ENCODE measurements at places on chromosomes 1 and 21. TPM values are rescaled to one million over a fixed set of nuclear protein-coding genes. Genes with fewer than 3 reads are reported as not detected.

- no peak for DNase-seq
Measured at GRCh38 chr1:237736372-237737029, 154.2 kb downstream of the ZP4 start.

GRCh38 chr21:42019101-42019605 is 9.0 kb upstream of the ZBTB21 start:
- DNase-seq = no peak

Gene CD58
- 17.7 TPM for polyA plus RNA-seq

Gene RORC
- polyA plus RNA-seq = 0.83 TPM

DNA sequence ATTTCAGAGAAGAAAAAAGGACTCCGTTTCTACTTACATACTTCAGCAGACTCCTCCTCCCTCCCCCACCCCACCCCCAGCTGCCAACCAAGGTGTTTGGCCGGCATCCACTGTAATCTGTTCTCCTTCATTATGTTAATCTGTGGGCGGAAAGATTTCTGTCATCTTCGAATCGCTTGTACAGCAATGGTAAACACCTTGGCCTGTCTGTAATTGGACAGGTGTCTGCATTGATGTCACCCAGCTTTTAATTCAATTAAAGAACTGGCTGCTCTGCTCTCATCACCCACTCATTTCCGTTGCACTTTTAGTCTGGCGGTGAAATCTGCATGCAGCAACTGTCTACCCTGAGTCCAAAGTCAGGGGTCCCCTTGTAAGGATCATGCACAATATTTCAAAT is 368.6 kb downstream of the USH2A start:
- no peak for DNase-seq

- no peak for DNase-seq
Measured at GRCh38 chr1:24636661-24637357, 6.3 kb upstream of the SRRM1 start.

DNA sequence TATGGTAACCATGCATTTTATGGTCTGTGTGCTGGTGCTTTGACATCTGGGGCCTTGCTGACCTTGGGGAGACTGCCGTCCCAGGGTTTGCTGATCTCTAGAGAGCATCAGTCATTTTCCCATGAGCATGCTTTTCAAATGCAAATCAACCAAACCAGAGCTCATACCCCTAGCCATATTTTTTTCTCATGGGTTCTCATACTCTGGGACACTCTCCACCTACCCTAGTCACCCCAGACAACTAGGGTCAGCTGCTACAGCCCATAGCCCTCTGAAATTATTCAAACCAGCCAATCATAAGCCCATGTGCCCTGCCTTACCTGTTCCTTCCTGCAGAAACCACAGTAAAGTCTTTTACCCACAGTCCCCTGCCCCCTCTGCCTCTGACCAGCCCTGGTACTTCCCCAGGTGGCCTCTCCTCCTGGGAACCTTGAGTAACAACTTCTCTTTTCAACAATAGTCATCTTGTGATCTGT is 132.0 kb downstream of the MAP3K21 start:
- DNase-seq = no peak

- DNase-seq = no peak
Measured at GRCh38 chr21:39564200-39564599, 48.5 kb upstream of the B3GALT5 start.

GRCh38 chr1:57204091-57204490 is 219.8 kb downstream of the DAB1 start:
- no peak for DNase-seq

Gene OR6F1
- not detected for polyA plus RNA-seq

GRCh38 chr1:33488624-33489023 is 16.2 kb downstream of the ZSCAN20 start:
- DNase-seq = no peak

DNA sequence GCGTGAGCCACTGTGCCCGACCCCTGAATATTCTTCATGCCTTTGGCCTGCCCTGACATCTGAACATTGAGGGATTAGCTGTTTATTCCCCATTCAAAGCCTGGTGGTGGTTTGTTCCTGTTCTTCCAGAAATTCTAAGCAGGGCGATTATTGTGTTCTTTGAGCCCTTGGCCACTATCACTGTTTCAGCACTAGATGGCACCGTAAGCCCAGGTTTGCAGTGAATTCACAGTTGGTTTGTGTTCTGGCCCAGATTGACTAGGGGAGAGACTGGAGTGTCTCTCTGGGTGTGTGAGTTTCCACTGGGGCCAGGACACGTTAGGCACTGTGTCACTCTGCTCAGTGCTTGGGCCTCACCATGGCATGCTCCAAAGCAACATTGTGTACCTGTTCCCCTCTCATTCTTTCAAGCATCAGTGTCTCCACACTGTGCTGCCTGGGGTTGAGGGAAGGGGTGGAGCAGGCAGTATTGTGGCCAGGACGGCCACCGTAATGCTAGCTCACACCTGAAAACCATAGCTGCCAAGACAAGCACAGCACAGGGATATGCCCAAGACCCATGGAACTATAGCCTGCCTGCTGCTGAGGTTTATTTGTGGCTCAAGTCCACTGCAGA is 52.7 kb downstream of the PKN2 start:
- no peak for DNase-seq

GRCh38 chr21:34055615-34056014 is 17.8 kb upstream of the MRPS6 start:
- DNase-seq = no peak

GRCh38 chr1:4527819-4528218 is 126.6 kb upstream of the AJAP1 start:
- DNase-seq = no peak

- DNase-seq = no peak
Measured at GRCh38 chr1:174090471-174090870, 68.3 kb upstream of the RC3H1 start.

DNA sequence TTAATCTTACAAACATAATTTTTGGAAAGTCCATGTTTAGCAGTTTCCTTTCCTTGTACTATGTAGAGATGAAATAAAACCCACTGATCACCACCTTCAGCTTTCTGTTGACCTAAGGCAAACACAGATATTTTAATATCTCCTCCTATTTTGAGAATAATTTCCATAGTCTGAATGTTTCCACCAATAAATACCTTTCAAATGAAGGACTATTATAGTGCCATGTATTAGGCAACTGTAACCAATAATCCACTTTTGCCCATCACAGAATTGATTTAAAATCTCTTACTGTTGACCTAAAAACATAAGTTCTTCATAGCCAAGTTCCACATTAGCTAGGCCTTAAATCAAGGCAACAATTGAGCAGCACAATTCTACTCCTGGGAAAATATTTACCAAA is 1.8 kb downstream of the CDC42BPA start:
- DNase-seq = no peak

DNA sequence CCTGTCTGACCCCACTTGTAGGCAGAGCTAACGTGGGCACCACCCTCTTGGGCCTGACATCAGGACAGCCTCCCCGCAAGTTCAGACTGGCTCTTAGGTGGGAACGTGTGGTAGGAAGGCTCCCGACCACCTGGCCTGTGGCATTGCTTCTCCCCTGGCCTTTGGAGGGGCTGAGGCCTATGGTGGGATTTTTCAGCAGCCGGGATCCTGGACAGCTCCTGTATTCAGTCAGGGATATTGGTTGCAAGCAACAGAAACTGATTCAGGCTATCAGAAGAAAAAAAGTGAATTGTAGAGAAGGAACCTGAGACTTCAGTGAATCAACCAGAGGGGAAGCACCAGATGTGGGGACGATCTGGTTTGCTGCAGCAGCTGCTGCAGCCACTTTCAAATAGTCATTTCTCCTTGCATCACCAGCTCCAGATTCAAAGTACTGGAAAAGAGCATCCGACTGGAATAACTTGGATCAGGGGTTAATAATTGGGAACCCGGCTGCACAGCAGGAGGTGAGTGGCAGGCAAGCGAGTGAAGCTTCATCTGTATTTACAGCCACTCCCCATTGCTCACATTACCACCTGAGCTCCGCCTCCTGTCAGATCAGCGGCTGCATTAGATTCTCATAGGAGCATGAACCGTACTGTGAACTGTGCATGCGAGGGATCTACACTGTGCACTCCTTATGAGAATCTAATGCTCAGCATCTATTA is 5.9 kb downstream of the RNF186 start:
- no peak for DNase-seq

Gene BLACAT1
- 2.7 TPM for polyA plus RNA-seq

DNA sequence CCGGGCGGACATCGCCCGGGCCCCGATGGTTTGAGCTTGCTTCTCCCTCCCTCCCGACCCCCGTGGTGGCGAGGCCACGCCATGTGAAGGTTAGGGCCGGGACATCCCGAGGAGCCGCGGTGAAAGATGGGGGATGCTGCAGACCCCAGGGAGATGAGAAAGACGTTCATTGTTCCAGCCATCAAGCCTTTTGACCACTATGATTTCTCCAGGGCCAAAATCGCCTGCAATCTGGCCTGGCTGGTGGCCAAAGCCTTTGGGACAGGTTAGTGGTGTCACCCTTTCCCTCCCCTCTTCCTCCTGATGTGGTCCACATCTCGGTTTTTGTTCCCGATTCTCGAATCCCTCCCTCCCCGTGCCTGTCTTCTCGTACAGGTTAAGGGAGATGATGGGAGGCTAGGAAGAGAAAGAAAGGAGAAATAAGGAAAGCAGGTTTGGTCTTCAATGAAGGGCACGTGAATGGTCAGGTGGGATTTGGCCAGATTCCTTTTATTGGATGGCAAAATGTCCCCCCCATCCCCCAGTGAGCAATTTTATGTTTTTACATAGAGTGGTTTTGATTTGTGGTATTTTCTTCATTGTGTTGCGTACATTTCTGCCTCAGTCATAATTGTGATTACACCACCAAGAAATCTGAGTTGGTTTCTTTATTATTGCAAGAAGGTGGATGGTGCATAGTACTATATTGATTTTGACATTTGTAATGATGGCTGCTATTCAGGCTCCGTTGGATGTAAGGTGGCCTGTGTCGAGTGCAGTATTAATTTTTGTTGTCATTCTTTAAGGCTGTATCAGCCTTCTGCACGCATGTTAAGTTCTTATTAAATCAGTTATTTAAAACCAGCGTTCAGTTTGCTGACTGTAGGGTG is 1.2 kb downstream of the CAMSAP2 start:
- no peak for DNase-seq

GRCh38 chr1:115218699-115219098 is 119.3 kb downstream of the NGF start:
- no peak for DNase-seq

DNA sequence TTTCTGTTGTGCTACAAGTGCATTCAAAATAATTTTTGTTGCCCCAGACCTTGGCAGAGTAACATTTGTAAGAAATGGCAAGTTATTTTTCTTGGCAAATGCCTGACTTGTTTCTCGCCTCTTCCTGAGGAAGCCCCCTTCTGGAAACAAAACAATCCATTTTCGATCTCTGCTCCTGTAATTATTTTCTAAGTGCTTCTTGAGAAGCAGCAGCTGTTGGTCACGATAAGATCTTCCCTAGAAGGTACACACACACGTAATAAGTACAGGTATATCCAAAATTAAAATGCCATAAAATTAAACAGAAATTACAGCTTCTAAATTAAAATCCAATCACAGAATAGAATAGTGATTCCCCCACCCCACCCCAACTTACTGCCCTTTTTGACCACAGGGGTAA is 47.3 kb downstream of the LPGAT1 start:
- DNase-seq = no peak

- DNase-seq = no peak
Measured at GRCh38 chr1:246564839-246565750, 966 bp downstream of the TFB2M start.

Gene CELA2B
- not detected for polyA plus RNA-seq

DNA sequence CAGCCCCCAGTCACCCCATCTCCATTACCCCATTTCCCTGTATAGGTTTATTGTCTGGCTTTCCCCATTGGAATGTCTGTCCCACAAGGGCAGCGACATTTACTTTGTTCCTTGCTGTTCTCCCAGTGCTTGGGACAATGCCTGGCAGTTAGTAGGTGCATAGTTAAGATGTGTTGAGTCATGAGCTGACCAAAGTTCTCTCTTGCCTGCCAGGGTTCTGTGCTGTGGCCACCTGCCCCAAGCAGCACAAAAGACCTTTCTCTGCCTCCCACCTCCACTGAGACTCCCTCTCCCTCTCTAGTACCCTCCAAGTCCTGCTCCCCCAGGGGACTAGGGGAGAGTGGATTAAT is 40.0 kb downstream of the TMCO4 start:
- no peak for DNase-seq

Gene BPNT1
- 64.8 TPM for polyA plus RNA-seq

- DNase-seq = no peak
Measured at GRCh38 chr21:44527156-44527982, 12.6 kb downstream of the KRTAP10-1 start.

DNA sequence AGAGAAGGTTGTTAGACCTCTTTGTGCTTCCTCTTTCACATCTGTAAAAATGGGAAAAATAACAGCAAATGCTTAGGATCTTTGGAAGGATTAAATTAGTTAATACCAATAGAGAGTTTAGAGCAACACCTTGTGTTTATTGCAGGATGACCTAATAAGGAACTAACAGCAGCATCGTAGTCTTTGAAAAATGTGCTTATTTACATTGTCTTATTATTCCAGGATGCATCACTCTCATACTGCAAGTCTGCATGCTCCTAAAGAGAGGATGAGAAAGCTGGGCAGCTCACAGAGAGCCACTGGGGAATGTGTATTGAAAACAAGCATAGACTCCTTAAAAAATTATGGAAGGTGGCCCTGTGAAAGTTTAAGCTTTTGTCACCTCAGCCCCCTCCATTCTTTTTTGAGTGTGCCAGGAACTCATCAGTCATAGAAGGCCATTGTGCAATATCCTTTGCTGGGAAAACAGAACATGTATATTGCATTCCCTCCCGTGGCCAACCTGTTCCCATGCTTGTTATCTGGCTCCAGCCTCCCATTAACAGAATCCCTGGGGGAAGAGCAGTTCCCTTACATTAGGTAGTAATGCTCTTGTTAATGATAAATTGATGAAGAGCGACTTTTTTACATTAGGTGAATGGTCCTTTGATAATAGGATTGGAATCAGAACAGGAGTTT is 180.7 kb downstream of the ZNF326 start:
- DNase-seq = no peak

GRCh38 chr1:14742181-14742980 is 143.9 kb downstream of the KAZN start:
- DNase-seq = no peak

DNA sequence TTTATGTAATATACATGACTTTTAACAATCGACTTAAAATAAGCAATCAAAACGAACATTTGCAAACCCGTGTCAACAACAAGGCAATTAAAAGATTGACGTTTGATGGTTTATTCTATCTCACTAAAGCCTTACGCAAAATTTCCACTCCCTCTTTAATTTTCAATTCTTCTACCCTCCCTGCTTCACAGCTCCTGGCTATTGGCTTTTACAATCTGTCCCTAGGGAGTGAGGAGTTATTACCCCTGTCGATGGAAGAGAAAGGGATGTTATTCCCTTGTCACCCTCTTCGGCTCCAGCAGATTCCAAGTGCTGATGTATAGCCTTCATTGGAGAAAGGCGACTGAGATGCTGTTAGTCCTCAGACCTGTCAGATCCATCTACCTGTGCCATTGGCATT is 161.3 kb downstream of the ZNF281 start:
- DNase-seq = no peak

Gene OR2T12
- not detected for polyA plus RNA-seq

- no peak for DNase-seq
Measured at GRCh38 chr1:163188947-163189346, 13.8 kb downstream of the RGS5 start.

- DNase-seq = no peak
Measured at GRCh38 chr1:76585980-76586674, 281.2 kb upstream of the ST6GALNAC5 start.

- DNase-seq = no peak
Measured at GRCh38 chr1:55245781-55246180, 30.6 kb upstream of the USP24 start.

Gene IL24
- 0.18 TPM for polyA plus RNA-seq

Data from right renal cortex interstitium (tissue), 3 donors.